ENCODE measurements at places on chromosomes 5 and 9.
A peak's percentile ranks its signal among the peaks of the same experiment; 100 is the strongest.

DNA sequence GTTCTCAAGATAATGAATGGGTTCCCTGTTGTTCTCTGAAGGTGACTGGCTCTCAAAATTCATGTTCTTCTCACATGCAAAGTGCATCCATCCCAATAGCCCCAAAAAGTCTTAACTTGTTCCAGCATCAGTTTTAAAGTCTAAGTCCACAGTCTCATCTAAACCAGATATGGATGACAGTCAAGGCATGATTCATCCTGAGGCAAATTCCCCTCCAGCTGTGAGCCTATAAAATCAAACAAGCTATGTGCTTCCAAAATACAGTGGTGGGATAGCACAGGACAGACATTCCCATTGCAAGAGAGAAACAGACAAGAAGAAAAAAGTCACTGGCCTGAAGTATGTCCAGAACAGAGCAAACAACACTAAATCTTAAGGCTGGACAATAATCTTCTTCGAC lies 25.4 kb downstream of the FBXO10 start:
- DNase-seq: no peak

DNA sequence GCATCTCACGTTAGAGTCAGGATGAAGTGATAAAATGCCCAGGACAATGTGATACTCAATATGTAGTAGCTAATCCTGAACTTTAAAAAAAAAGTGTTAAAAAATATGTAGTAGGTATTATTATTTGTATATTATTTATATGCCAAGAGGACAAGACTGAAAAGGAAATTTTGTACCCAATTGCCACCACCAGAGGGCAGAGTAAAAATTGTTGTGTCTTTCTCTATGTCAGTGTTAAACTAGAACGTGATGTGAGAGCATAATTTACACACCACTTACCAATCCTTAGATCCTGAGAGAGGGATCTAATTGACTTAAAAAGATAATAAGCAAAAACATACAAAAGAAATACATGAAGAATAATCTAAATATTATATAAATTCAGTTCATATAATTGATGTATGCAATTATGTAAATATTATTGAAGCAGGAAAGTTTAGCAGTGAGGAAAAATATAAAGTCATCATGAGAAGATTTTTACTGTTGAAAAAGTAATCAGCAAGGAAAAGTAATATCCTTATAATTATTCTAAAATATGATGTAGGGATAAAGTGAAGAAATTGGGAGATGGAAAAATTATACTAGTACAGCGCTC lies 288.9 kb downstream of the RAB3C start:
- DNase-seq: peak; percentile 5

GRCh38 chr5:1497795-1498622 lies 25.8 kb downstream of the LPCAT1 start:
- no peak for DNase-seq

GRCh38 chr5:82388181-82388580 lies 110.0 kb upstream of the RPS23 start:
- DNase-seq: no peak

GRCh38 chr9:27763831-27764230 lies 190.6 kb upstream of the C9orf72 start:
- DNase-seq: no peak

DNA sequence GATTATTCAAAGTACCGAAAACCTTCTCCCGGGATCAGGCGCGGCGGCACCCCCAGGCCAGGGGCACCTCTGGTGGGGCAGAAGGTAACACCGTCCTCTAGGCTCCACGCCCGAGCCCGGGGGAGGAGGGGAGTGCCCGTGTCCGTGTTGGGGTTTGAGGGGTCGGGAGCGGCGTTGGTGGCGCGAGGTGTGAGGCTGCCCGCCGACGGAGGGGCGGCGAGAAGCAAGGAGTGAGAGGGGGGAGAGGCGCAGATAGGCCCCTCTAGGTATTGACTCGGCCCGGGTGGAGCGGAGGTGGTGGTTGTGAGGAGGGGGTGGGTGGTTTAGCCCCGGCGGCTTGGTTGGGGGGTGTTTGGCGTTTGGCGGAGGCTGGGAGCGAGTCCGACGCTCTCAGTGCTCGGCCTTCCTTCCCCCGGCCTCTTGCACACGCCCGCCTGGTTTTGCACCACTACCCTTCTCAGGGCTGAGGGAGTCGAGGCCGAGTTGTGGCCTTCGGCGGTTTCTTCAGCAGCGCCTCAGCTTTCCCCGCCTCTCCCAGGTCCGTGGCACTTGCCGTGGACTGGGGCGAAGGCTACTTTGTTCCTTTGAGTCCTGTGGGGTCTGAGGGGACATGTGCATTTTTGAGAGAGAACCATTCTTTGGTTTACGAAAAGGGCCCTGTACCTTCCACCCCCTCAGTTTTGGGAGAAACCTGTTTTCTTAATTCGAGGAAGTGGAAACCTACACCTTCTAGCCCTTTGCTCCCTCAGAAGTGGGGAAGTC lies 450 bp downstream of the GPBP1 start:
- no peak for DNase-seq

DNA sequence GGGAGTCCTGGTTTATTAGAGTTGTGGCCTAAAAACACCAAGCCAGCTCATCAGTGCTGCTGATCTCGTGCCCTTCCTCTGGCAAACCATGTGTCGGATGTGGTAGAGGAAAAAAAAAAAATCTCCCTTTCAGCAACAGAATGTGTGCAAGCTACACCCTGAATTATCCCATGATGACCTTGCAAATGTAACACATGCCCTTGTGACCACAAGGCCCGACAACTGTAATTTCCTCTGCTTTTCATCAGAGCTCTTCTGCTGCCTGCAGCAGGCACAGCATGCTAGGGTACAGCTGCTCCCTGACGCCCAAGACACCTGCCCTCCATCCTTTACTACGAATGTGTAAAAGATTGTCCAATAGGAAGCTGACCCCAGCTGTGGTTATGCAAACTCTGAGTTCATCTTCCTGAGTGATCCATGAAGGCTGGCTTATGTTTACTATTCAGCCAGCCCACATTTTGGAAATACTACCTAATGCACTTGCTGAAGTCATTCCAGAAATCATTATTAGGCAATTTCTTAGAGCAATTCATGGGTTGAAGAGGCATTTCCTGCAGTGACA lies 14.6 kb upstream of the BNC2 start:
- DNase-seq: no peak

GRCh38 chr5:174423558-174423957 lies 300.8 kb upstream of the MSX2 start:
- DNase-seq: no peak

DNA sequence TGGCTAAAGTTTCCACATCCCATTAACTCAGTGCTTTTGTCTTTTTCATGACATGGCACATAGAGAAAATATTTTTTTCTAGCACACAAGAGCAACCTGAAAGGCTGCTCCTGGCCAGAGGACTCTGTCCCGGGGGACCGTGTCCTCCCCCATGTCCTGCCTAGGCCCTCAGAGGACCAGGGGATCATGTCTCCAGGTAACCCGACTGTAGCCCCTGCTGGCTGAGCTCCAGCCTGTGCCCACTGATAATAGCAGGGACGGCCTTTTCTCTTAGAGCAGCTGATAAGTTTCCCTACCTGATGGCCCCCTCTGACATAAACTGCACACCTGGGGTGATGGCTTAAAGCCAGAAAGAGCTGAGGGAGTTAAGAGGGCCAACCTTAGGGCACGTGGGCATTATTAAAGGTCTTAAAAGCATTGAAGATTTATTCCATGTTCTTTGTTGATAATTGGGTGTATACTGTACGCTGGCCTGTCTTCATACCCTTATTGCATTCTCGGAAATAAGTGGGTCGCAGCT lies 5.9 kb downstream of the HDHD3 start:
- DNase-seq: no peak

DNA sequence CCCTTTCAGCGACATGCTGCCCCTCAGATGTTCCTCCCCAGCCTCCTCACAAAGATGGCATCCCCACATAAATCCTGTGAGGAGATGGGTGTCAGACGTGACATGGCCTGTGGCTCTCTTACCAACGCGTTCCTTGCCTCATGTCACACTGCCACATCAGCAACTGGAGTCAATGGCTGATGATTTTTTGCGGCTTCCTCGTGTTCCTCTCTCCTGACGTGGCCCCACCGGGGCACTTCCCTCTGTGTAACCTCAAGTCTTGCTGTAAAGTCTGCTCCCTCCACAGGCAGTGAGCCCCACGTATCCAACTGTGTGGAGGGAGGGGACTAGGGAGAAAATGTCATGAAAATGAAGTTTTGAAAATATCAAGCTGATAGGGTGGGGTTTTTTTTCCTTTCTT lies 53.2 kb upstream of the SHISAL2B start:
- no peak for DNase-seq

GRCh38 chr9:19074836-19075235 lies 25.6 kb downstream of the RRAGA start:
- DNase-seq: no peak

DNA sequence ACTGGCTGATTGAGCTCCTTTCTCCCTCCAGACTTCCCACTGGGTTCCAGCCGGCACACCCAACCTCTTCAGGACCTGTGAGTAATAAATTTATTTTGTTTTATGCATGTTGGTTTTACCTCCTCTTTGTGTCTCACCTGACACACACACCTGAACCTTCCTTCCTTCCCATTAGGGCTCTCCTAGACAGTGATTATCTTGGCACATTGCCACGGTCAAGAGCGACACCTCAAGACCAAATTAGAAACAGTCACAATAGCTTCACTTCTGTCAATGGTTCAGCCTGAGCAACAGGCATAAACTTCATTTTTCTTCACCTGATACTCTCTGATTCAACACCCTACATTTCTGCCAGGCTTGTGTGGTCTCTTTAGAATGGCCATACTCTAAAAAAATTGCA lies 296.3 kb upstream of the SMARCA2 start:
- DNase-seq: no peak

- no peak for DNase-seq
These were observed 54.5 kb downstream of the ZNF366 start for GRCh38 chr5:72452515-72453245.

GRCh38 chr9:32378993-32379729 lies 5.3 kb upstream of the ACO1 start:
- peak; percentile 77 for DNase-seq

GRCh38 chr9:31597977-31598376 lies 786.5 kb upstream of the ACO1 start:
- no peak for DNase-seq

GRCh38 chr5:1832511-1833250 lies 31.5 kb downstream of the NDUFS6 start:
- DNase-seq: no peak

- DNase-seq: no peak
These were observed 559.3 kb downstream of the CCDC171 start for GRCh38 chr9:16112116-16112515.

DNA sequence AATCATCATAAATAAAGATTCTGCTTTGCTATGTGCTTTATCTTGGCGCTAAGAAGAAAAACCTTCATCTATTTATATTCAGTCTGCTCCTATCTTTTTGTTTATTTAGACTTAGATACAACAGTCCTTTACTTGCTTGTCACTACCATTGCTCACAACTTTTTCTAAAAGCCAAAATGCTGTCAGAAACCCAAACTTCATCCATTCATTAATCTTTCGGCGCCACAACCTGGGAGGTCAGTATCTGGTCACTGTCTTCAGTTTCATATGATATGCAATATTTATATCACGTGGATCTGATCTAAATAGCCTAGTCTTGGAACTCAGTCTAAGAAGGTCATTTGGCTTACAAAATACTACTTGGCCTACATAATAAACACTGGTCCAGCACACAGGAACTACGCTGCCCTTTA lies 159.3 kb upstream of the TARS1 start:
- no peak for DNase-seq

DNA sequence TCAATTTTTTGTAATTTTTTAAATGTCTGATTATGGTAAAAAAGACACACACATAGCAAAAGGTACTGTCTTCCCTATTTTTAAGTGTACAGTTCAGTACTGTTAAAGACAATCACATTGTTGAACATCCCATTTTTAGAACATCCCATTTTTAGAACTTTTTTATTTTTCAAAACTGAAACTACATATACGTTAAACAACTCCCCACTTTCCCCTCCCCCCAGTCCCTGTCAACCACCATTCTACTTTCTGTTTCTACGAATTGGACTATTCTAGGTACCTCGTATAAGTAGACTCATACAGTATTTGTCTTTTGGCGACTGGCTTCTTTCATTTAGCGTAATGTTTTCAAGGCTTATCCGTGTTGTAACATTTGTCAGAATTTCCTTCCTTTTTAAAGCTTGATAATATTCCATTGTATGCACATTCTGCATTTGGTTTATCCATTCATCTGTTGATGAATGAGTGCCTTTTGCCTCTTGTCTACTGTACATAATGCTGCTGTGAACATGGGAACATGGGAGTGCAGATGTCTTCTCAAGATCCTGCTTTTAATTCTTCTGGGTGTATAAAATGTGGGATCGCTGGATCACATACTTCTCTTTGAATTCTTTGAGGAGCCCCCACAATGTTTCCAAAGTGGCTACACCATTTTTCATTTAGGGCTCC lies 154.0 kb downstream of the PIK3R1 start:
- no peak for DNase-seq

GRCh38 chr9:129138476-129139232 lies 27.4 kb downstream of the PTPA start:
- DNase-seq: no peak

GRCh38 chr5:82277613-82277986 lies 554 bp downstream of the RPS23 start:
- DNase-seq: no peak

GRCh38 chr9:114006931-114007691 lies 71.0 kb downstream of the AMBP start:
- no peak for DNase-seq

DNA sequence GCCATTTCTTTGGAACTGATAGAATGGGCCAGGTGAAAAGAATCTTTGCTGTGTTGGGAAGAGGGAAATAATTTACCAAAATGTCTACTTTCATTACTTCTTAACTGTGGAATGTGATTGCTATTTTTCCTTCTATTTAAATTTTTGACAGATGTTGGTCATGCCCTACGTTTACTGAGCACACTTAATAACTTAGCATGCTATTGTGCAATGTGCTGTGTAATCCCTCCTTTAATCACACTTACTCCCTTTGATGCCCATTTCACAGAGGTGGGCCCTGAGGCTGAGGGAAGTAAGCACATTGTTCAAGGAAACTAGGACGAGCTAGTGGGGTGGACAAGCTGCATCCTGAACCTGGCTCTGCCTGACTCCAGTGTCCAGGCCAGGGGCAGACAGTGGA lies 47.8 kb upstream of the INSYN2B start:
- no peak for DNase-seq

DNA sequence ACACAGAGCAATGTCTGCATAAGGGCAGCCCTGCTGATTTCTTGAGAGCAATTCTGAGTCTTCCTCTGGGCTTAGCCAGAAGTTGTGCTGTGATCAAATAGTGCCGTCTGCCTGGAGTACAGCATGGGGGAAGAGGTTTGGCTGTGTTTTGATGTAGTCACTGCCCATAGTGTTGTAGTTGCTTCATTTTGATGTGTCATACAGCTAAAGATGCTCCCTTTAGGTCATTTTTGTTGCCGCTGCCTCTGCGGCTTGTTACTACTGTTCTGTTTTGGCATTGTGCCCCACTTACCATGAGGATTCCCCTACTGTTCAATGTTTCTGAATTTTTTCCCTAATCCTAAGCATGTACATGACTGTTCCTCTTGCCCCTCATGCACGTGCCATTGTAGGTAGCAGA lies 23.0 kb downstream of the SLC36A1 start:
- DNase-seq: no peak

DNA sequence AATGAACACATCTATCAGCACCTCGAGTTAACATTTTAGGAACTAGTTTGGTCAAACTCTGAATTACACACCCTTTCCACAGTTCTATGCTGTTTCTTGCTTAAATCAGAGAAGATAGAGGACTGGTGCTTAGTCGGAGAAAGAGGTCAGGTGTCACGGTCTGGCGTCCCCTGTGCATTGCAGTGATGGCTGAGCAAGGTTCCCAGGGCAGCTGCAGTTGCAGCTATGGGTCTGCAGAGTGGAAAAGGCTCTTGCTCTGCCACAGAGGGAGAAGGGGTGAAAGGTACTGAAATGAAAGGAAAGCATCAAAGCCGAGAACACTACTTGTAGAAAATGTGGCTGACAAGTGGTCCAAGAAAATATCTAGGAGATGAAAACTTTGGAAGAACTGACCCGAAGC lies 25.2 kb upstream of the SH3RF2 start:
- DNase-seq: no peak
